ENCODE measurements at places on chromosomes 7 and 10. TPM values are rescaled to one million over a fixed set of nuclear protein-coding genes. Genes with fewer than 3 reads are reported as not detected.

- no peak overlapping the region for H3K27ac ChIP-seq
- no peaks in the 10 kb centered on the region for H3K27me3 ChIP-seq
- no peaks in the 10 kb centered on the region for H3K36me3 ChIP-seq
- no peak for DNase-seq
- no peaks in the 10 kb centered on the region for H3K4me1 ChIP-seq
- no peak overlapping the region for H3K4me3 ChIP-seq
Measured at GRCh38 chr7:152579070-152579469, 96.9 kb downstream of the XRCC2 start.

DNA sequence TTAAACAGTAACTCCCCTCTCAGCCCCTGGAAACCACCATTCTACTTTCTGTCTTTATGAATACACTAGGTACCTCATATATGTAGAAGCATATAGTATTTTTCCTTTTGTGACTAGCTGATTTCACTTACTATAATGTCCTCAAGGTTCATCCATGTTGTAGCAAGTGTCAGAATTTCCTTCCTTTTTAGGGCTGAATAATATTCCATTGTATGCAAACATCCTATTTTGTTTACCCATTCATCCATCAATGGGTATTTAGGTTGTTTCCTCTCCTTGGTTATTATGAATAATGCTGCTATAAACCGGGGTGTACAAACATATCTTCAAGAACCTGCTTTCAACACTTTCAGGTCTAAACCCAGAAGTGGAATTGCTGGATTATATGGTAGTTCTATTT is 125.3 kb downstream of the SGMS1 start:
- H3K27me3 ChIP-seq: no peaks in the 10 kb centered on the region
- H3K4me3 ChIP-seq: no peak overlapping the region
- H3K36me3 ChIP-seq: peaks cover 36% of the 10 kb centered on the region
- H3K4me1 ChIP-seq: peaks cover 46% of the 10 kb centered on the region
- no peak overlapping the region for H3K27ac ChIP-seq

- H3K4me1 ChIP-seq: no peaks in the 10 kb centered on the region
- no peak overlapping the region for H3K27ac ChIP-seq
- no peak overlapping the region for H3K4me3 ChIP-seq
- no peak for DNase-seq
- H3K36me3 ChIP-seq: no peaks in the 10 kb centered on the region
Measured at GRCh38 chr10:105494303-105494702, 853.2 kb downstream of the SORCS3 start.

IQUB gene
- 0.06 TPM for total RNA-seq

UNCX gene
- total RNA-seq: not detected

All from activated naive CD8-positive, alpha-beta T cell treated with anti-CD3 and anti-CD28 coated beads for 36 hours (primary cell).